ENCODE measurements at places on chromosomes 4 and X.

- no peak for DNase-seq
Measured at GRCh38 chr4:123230061-123230460, 166.5 kb upstream of the SPRY1 start.

DNA sequence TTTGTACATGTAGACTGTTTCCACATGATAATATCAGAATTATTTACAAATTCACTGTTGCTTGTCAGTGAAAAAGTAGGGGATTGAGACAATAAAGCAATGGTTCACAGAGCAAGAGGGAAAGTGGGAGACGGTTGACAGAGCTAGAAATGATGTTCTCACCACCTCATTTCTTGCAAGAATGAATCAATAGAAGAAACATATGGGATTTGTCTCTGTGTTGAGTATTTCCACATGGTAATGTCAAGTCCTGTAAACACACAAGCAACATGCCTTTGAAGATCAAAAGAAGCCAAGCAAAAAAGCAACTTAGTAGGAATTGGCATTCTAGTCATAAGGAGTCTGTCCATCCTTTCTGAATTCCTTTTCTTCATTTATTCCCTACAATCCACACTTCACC lies 1806.6 kb upstream of the AGA start:
- DNase-seq = no peak

- no peak for DNase-seq
Measured at GRCh38 chr4:151408380-151408629, 671 bp upstream of the FHIP1A start.

DNA sequence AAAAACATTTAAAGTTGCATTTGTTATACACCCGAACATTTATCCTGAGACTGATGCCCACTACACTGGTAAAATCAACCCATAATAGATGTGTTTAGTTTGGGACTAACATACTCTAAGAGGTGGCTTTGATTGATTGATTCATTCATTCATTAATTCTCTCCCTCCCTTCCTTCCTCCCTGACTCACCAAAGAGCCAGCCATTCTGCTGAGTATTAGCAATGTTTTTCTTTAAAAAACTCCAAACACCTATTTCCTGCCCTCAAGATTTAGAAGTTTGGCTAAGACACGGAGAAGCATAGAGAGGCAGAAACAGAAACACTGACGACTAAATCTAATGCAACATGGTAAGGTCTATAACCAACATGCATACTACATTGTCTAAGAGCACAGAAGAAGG lies 88.9 kb downstream of the RASL11B start:
- no peak for DNase-seq

- no peak for DNase-seq
Measured at GRCh38 chrX:42149765-42150164, 226.4 kb upstream of the CASK start.

- DNase-seq = no peak
Measured at GRCh38 chr4:109877400-109877799, 29.5 kb downstream of the LRIT3 start.

GRCh38 chr4:38699112-38699511 lies 35.1 kb downstream of the KLF3 start:
- no peak for DNase-seq

DNA sequence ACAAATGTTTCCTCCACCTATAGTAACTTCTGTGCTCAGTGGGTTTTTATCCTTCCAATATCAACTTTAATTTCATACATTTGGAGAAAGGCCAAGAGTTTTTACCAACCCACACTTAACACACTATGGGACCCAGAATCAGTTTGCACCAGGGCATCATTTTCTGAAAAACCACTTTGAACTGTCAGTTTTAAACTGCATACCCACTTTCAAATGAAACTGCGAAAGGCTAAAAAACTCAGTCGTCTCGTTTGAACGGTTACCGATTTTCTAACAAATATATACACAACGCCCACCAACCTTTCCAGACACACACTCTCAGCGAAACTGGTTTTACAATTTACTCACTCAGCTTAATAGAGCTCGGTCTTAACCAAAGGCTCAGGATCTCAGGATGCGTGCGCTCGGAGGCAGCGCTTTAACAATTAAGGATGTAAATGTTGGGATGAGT lies 376 bp downstream of the ABCG2 start:
- no peak for DNase-seq

DNA sequence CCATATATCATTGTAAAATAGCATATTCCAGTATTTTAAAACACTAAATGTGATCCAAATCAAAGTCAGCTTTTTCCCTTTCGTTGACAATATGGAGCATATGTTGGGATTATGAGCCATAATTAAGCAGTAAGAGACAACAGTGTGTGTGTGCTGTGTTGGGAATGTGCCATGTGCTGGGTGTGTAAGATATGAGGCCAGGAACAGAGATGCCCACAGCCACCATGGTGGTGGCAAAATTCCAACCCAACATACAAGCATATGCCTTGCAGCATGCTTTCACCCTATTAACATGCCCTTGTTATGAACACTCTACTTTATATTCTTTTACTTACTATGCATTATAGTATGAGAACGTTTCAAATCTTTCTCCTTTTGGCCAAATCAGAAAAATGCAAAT lies 1560.4 kb upstream of the TENM3 start:
- DNase-seq = no peak

DNA sequence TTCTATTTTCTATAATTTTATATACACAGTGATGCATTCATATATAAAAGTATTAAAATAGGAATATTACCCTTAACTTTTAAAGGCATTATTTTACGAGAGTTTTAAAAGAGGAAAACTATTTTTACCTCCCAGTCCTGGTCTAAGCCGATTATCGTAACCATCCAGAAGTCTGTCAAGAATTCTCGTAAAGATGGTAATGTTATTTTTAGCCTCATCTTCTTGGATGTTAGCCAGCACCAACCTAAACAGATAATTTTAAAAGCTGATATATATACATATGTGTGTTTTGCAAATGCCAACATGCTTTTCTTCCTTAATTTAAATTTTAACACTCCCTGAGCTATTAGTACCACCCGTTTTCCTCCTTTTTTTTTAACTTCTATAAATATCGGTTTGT lies 4.0 kb downstream of the GABRA2 start:
- no peak for DNase-seq

DNA sequence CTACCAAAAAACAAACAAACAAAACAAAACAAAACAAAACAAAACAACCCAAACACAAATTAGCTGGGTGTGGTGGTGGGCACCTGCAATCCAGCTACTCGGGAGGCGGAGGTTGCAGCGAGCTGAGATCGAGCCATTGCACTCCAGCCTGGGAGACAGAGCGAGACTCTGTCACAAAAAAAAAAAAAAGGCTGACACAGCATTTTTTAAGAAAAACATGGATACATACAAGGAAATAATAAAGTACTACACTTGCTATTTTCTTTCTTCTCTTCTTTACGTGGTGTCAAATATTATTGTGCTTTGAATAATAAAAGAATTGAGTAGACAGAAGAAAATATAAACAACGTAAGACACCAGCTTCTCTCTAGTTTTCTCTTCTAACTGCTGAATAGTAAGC lies 73.9 kb downstream of the TEX11 start:
- no peak for DNase-seq

- no peak for DNase-seq
Measured at GRCh38 chr4:1786544-1787362, 6.3 kb upstream of the FGFR3 start.

GRCh38 chr4:68572653-68573170 lies 3.4 kb downstream of the UGT2B17 start:
- no peak for DNase-seq

- no peak for DNase-seq
Measured at GRCh38 chr4:112371361-112371760, 74.2 kb downstream of the ALPK1 start.

- no peak for DNase-seq
Measured at GRCh38 chr4:54403700-54404453, 174.8 kb downstream of the PDGFRA start.

GRCh38 chrX:16851827-16852226 lies 18.3 kb downstream of the RBBP7 start:
- DNase-seq = no peak

DNA sequence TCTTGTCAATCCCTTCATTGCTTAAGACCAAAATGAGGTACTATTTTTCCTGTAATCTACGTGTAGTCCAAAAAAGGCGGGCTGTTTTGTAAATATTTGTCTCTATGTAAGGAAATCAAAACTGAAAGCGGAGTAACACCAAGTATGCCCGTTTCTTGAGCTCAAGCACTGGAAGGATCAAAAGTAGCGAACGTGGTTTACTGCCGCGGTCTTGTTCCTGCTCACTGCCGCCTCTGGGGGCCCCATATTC lies 71.5 kb downstream of the AFF1 start:
- no peak for DNase-seq

DNA sequence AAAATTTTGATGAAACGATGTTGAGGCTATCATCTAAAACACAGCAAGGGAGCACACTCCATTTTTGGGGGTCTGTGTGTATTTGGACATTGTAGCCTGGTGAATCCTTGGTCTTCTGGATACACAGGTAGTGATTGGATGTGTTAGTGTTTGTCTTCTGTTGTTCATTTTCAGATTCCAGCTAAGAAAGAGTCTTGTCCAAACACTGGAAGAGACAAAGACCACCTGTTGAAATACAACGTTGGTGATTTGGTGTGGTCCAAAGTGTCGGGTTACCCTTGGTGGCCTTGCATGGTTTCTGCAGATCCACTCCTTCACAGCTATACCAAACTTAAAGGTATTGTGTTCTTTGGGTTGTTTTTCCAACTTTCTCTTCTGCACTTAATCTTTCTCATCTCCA lies 32.8 kb downstream of the NSD2 start:
- no peak for DNase-seq

DNA sequence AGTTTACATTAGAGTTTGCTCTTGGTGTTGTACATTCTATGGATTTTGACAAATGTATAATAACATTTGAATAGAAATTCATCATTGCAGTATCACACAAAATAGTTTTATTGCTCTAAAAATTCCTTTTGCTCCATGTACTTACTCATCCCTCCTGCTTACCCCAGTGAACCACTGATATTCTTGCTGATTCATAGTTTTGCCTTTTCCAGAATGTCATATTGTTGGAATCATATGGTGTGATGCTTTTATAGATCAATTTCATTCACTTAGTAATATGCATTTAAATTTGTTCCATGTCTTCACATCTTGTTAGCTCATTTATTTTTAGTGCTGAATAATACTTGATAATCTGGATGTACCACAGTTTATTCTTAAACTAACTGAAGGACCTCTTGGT lies 1593.2 kb downstream of the C4orf33 start:
- no peak for DNase-seq

- DNase-seq = no peak
Measured at GRCh38 chr4:79588679-79589078, 180.7 kb upstream of the GK2 start.

DNA sequence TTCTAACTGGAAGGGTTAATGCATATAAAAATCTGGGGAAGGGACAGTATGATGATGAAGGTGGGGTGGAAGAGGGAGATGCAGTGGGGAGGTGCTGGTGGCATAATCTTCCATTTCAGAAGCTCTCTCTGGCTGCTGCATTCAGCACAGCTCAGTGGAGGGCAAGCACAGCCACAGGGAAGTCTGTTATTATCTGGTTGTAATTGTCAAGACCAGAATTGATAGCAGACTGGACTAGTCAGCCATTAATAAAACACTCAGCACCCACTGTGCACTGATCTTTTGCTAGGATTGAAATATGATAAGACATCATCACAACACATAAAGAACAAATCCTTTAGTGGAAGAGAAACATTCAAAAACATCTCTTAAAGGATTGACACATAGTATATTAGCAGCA lies 414.2 kb upstream of the LCORL start:
- no peak for DNase-seq

GRCh38 chr4:163554870-163555465 lies 60.5 kb downstream of the TMA16 start:
- DNase-seq = peak; percentile 42
